Activated B cell treated with CpG ODN at 0.5 μM for 24 hours (primary cell): ENCODE measurements at places on chromosomes 16 and 17. TPM values are rescaled to one million over a fixed set of nuclear protein-coding genes. Genes with fewer than 3 reads are reported as not detected.

RAB37 gene
- 11.0 and 11.1 TPM in 2 replicates for total RNA-seq

LRRC46 gene
- total RNA-seq, result 1.5 and 1.9 TPM in 2 replicates

FA2H gene
- 0.76 and 0.78 TPM in 2 replicates for total RNA-seq

PHOSPHO1 gene
- 0.59 TPM in 1 of 2 replicates, not detected in the other for total RNA-seq

SLFN12L gene
- 2.0 and 2.4 TPM in 2 replicates for total RNA-seq

KIF2B gene
- not detected in 2 replicates for total RNA-seq
